Right cardiac atrium (tissue), 5 donors: ENCODE measurements at places on chromosomes 6 and 20. TPM values are rescaled to one million over a fixed set of nuclear protein-coding genes. Genes with fewer than 3 reads are reported as not detected.

- no peak for DNase-seq
Observed at GRCh38 chr6:166629628-166630027, 2.6 kb upstream of the RPS6KA2 start.

RHAG gene
- 2.3 TPM for total RNA-seq

DNA sequence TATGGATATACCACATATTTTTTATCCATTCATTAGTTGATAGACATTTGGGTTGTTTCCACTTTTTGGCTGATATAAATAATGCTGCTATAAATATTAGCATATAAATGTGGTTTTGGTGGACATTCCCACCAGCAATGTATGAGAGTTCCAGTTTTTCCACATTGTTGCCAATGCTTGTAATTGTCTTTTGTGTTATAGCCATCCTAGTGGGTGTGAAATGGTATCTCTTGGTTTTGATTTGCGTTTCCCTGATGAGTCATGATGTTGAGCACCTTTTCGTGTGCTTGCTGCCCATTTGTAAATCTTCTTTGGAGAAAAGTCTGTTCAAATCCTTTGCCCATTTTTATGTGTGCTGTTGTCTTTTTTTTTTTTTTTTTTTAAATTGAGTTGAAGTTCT lies 54.4 kb downstream of the DHX35 start:
- no peak for DNase-seq

DNA sequence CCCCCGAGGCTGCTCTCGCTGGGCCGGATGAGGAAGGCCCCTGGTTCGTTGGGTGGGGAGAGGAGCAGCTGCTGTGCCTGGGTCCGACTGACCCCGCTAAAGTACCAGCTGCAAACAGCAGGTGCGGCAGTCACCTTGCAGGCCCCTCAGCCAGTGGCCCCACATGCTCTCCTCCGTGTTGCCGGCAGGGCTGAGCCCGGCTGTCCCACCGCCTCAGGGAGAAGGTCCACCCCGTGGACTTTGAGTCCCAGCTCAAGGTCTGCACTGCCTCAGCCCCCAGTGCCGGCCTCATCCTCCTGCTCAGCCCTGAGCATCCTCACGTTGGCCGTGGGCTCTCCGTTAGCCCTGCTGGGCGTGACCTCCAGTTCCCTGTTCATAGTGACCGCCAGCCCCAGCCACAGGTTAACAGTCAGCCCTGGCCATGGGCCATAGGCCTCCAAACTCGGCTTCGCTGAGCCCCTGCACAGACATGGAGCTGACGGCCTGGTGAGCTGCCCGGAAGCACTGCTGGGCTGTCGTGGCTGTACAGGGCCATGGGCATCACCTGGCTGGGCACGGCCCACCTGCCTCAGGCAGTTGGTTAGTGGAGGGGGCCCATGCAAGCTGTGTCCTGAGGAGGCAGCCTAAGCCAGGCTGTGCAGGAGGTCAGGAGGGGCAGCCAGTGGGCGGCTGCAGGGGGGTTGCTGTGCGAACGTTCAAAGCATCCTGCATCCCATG lies 3.1 kb downstream of the SRMS start:
- DNase-seq, result no peak

CFB gene
- total RNA-seq, result 14.2 TPM

DNA sequence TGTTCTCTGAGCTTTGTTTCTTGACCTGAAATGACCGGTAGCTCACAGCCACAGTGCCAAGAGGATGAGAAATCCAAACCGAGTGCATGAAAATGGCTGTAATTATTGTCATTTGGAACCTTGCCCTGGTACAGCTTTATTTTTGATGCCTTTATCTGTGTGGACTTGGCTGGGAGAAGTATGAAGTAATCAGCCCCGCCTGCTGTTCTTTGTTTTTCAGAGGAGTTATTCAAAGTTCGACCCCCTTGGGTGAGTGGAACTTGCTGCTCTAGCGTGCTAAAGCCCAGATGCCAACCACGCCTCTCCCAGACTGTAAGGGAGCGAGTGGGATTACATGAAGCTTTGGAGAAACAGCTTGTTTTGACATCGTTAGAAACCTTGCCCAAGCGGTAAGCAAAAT lies 48.3 kb downstream of the ECT2L start:
- DNase-seq, result peak; percentile 61

GRCh38 chr20:16918366-16918765 lies 170.2 kb downstream of the OTOR start:
- DNase-seq, result no peak

FRMD1 gene
- total RNA-seq, result 0.31 TPM

HS3ST5 gene
- not detected for total RNA-seq

DNA sequence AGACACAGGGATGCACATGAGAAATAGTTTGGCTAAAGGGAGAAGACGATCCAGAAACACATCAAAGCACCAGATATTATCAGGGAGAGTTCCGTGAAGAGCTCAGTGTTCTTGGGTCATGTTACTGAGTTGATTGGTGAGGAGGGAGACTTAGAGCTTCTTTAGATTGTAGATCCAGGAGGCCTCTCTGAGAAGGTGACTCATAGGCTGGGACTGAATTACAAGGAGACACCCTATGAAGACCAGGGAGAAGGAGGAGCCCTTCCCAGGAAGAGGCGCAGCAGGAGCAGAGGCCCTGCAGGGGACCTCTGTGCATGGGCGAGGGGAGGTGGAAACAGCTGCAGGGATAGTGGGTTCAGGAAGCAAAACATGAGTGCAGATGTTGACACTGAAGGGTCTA lies 196.5 kb downstream of the SLC24A3 start:
- no peak for DNase-seq

- DNase-seq, result no peak
Observed at GRCh38 chr20:49590163-49591017, 22.5 kb upstream of the PTGIS start.

GRCh38 chr6:100105919-100106529 lies 112.0 kb upstream of the MCHR2 start:
- DNase-seq, result no peak

PREX1 gene
- 10.4 TPM for total RNA-seq

FAM209A gene
- total RNA-seq, result not detected
